ENCODE measurements at places on chromosomes 4 and X.

- DNase-seq, result peak; percentile 75
Observed at GRCh38 chr4:183504930-183505610, at the start of gene ING2. Gene ING2, plus strand, starts transcription at chr4:183505058. Its CDS starts 138 bp downstream, at chr4:183505196.

GRCh38 chr4:125719987-125720386 is 405.2 kb downstream of the FAT4 start:
- DNase-seq, result no peak

- no peak for DNase-seq
Observed at GRCh38 chr4:188986271-188986689, 847.0 kb downstream of the TRIML1 start.

DNA sequence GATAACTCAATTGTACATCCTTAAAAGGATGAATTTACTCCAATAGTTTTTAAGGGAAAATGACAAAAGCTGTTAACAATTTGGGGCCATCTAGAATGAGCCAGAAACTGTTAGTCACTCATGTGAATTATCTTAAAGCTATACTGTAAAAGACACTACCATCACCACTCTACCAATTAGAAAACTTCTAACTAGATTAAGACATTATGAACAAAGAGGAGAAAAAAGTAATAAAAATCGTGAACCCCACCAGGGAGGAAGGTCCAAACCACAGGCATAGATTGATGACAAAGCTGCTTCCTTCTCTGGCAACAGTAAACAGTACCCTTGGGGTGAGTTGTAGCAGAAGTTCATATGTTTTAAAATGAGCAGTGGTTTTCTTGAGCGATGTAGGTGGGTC is 106.1 kb downstream of the PDGFC start:
- DNase-seq, result no peak

GRCh38 chr4:14894392-14895292 is 107.6 kb upstream of the CPEB2 start:
- no peak for DNase-seq

DNA sequence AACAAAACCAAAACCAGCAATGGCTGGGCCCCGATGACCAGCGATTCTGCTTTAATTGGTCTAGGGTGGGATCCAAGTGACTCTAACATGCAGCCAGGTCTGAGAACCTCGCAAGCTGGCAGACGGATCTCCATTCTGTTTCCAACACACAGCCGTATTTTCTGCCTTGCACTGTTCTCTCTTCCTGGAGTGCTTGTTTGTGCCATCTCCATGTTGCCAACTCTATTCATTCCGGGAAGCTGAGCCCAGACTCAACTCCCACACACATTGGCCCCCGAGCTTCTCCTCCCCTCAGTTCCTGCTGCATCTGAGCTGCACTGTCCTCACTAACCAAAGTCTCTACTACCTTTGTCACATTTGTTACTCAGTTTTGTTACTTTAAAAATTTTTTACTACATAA is 35.6 kb downstream of the GEMIN8 start:
- no peak for DNase-seq

DNA sequence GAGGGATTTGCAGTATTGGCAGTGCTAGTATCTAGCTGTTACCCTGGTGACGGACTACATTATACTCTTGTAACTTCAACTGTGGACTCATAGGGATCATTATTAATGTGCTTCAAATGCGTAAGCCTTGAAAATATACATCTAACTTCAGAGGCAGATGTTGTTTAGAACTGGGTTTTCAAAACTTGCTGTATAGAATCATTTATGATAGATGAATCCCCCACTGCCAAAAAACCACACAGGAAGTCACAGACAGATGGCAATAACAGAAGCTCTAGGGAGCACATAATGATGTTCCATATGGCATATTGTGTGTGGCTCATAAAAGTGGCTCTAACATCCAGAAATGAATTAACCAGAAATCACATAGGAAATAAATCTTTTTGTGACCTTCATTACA is 62.3 kb upstream of the RELL1 start:
- no peak for DNase-seq

GRCh38 chr4:118869808-118870342 is 18.8 kb upstream of the SYNPO2 start:
- DNase-seq, result no peak

DNA sequence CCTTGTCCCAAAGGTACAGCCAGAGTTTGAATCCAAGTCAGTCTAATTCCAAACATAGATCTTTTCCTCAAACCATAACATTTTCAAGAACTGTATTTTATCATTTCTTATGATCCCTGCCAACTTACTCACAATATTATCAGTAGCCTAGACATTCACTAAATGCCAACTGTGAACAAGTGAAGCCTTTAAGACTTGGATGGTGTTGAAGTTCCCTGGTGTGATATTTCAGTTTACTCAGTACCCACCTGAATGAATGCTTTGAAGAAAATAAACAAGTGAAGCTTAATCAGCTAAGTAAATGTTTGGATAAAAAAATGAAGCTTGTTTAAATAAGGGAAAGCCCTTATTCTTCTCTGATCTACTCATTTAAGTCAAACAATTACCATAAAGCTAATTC is 1028.3 kb downstream of the DMD start:
- no peak for DNase-seq

DNA sequence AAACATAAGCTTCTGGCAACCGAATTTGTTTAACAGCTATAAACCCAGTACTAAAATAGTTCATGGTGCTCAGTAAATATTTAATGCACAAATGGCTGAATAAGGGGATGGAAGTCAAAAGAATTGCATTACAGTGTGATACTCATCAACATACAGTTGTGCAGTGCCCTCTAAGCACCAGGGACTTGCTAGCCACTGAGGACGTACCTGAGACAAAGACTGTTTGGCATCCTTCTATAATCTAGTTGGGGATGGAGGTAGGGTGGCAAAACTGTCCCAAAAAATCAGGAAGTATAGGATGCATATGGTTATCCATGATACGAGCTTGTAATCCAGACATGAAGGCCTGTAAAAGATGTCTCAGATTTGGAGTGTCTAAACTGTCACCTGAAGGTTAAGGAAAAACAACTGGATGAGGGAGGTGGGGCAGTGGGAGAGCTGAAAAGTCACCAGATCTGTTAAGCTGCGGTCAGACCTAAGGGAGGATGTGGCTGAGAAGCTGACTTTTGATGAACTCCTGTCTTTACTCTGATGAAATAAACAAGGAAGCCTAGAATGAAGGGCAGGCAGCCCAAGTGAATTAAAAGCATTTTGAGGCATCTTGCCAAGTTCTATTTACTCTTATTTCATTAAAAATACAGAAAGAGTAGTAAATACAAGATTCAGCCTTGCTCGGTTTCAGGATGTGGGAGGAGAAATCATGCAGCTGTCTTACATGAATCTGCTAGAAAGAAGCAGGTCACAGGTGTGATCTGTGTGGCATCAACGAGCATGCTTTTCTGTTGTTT is 12.0 kb upstream of the CD38 start:
- no peak for DNase-seq

- DNase-seq, result no peak
Observed at GRCh38 chr4:52358366-52358765, 300.7 kb downstream of the USP46 start.

DNA sequence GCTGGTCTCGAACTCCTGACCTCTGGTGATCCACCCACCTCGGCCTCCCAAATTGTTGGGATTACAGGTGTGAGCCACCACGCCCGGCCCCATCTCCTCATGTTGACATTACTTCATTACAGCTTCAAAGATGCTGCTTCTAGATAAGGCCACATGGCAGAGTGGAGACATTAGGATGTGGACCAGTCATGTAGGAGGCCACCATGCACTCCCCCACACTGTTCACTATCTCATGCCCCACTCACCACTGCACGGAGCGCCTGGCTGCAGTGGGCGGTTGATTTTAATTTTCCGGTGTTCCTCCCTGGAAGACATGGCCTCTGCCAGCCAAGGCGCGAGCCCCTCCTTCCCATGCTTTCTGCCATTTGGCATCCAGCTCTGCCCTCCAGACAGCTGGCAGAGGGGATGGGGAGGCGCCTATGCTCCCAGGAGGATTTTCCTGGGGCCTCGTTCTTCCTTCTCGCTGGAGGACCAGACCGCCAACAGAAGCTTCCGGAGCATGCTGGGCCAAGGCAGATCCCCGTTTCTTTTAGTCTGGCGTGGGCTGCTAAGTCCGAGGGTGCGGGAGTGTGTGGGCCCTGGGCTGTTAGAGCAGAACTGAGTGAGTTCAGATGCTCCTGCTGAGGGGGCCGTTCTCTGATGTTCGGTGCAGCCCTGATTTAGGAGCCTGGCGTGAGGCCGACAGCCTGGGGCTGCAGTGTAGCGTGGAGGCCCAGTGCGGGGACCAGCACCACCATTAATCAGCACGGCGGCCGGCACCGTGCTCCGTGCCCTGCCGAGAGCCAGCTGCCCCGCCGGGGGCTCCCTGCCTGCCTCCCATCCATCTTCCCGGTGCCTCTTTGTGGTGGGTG is 93.1 kb downstream of the SORCS2 start:
- DNase-seq, result no peak

GRCh38 chr4:184812651-184813181 is 13.1 kb downstream of the ACSL1 start:
- DNase-seq, result no peak

- DNase-seq, result no peak
Observed at GRCh38 chr4:16745009-16745635, 153.3 kb downstream of the LDB2 start.

Data from ACHN (cell line).